ENCODE measurements at places on chromosomes 5 and 9.
A peak's percentile ranks its signal among the peaks of the same experiment; 100 is the strongest.

- no peak for DNase-seq
Measured at GRCh38 chr5:176653401-176654385, 6.4 kb downstream of the TSPAN17 start.

- DNase-seq, result peak; percentile 13
Measured at GRCh38 chr9:101566904-101567724, 27.7 kb downstream of the PPP3R2 start.

GRCh38 chr9:120571443-120572257, 8.3 kb downstream of the CDK5RAP2 start:
- DNase-seq, result no peak

- no peak for DNase-seq
Measured at GRCh38 chr5:90747693-90748092, 189.1 kb downstream of the ADGRV1 start.

- DNase-seq, result no peak
Measured at GRCh38 chr9:99980598-99980997, 74.1 kb downstream of the STX17 start.

DNA sequence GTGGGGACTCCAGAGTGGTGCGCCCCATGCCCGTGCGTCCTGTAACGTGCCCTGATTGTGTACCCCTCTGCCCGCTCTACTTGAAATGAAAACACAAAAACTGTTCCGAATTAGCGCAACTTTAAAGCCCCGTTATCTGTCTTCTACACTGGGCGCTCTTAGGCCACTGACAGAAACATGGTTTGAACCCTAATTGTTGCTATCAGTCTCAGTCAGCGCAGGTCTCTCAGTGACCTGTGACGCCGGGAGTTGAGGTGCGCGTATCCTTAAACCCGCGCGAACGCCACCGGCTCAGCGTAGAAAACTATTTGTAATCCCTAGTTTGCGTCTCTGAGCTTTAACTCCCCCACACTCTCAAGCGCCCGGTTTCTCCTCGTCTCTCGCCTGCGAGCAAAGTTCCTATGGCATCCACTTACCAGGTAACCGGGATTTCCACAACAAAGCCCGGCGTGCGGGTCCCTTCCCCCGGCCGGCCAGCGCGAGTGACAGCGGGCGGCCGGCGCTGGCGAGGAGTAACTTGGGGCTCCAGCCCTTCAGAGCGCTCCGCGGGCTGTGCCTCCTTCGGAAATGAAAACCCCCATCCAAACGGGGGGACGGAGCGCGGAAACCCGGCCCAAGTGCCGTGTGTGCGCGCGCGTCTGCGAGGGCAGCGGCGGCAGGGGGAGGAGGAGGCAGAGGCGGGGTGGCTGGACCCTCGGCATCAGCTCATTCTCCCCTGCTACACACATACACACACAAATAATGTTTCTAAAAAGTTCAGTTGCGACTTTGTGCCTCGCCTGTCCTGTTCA, 668 bp downstream of the GLIS3 start:
- DNase-seq, result peak; percentile 61

DNA sequence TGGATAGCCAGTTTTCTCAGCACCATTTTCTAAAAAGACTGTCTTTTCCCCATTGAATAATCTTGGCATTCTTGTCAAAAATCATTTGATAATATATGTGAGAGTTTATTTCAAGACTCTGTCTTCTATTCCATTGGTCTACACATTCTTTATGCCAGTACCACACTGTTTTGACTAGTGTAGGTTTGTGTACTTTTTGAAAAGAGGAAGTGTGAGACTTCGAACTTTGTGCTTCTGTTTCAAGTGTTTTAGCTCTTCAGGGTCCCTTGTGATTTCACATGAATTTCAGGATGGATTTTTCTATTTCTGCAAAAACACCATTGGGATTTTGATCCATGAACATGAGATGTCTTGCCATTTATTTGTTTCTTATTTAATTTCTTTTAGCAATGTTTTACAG, 78.5 kb upstream of the ALDH1A1 start:
- no peak for DNase-seq

GRCh38 chr9:129408535-129409215, 212.2 kb downstream of the C9orf50 start:
- no peak for DNase-seq

DNA sequence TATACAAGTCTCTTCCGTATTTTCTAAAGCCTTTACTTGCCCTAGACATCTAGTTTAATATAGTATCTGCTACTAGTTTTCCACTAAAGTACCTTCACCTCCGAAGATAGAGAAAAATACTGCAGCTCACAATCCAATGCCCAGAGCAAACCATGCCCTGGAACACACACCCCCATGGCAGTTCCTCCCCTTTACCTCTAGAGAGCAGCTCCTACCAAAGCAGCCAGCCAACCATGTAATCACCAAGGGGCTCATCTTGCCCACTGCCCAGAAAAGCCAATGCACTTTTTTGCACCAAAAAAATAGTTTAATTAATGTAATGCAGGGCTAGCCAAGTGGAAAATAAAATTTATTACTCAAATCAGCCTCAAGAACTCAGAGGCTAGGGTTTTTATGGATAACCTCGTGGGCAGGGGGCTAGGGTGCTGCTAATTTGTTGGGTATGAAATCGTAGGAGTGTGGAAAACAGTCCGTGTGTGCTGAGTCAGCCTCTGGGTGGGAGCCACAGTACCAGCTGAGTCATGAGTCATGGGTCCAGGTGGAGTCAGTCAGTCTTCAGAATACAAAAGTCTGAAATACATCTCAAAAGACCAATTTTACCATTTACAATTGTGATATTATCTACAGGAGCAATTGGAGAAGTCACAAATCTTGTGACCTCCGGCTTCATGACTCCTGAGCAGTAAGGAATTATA, 120.1 kb upstream of the ACO1 start:
- peak; percentile 21 for DNase-seq

DNA sequence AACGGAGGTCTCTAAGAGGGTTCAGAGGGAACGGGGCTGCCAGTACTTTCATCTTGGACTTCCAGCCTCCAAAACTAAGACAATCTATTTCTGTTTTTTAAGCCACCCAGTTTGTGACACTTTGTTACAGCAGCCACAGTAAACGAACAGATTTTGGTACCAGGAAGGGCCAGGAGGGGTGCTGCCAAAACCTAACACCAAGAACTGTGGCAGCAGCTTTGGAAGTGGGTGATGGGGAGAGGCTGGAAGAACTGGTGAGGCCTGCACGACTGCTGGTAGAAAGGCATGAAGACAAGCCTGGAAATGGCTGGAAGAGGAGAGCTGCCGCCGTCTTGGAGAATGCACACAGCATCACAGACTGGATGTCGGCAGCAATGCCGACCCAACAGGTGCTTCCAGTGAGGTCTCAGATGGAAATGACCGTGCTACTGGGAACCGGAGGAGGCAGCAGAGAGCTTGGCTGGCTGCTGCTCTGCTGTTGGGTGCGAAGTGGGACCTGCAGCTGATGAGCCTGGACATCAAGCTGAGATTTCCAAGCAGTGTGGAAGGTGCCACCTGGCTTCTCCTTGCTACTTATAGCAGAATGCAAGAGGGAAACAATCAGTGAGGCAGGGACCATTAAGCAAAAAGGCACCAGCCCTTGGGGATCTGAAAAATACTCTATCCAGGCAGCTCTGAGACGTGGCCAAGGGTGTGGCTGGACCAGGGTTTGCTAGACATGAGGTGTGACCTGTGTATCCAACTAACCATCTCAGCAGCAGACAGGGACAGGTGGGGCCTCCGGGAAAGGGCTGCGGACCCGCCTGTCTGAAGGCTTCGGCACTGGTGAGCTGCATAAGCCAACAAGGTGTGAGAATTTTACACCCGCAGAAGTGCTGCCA, 4.7 kb upstream of the TMEM210 start:
- peak; percentile 40 for DNase-seq

GRCh38 chr9:12651125-12651524, 42.1 kb upstream of the TYRP1 start:
- DNase-seq, result no peak

DNA sequence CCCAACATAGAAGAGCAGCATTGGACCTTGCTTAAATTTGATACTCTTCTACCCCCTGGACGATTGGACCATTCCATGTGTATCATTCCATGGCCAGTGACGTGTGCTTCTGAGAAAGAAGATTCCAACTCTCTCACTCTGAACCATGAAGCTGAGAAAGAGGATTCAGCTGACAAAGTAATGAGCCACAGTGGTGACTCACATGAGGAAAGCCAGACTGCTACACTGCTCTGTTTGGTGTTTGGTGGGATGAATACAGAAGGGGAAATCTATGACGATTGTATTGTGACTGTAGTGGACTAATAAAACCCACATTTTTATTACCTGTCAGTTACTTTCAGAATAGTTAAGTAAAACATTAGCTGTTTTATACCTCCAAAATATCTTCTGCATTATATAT, 7.5 kb downstream of the HSPA5 start:
- DNase-seq, result no peak

GRCh38 chr5:65828022-65828896, 98.1 kb upstream of the ERBIN start:
- DNase-seq, result no peak

GRCh38 chr5:60386436-60387050, 313.4 kb downstream of the DEPDC1B start:
- no peak for DNase-seq

DNA sequence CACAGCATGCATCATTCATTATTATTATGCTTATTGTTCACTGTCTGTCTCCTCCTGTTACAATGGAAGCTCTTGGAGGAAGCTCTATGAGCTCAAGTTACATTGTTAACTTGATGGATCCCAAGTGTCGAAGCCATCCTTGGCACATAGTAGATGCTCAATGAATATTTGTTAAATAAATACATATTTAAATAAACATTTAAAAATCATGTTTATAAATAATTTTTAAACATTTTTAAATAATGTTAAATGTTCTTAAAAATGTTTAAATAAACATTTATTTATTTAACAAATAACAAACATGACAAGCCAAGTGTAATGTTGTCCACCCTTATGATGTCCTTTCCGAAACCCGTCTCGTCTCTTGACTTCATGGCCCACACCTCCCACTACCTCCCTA, 69.5 kb downstream of the USP20 start:
- DNase-seq, result no peak

GRCh38 chr9:93591301-93592007, 15.1 kb downstream of the PHF2 start:
- DNase-seq, result no peak

GRCh38 chr5:41835645-41836044, 34.6 kb downstream of the OXCT1 start:
- DNase-seq, result peak; percentile 10

- no peak for DNase-seq
Measured at GRCh38 chr9:97057651-97058050, 18.7 kb upstream of the CTSV start.

GRCh38 chr9:17929506-17929905, 350.6 kb downstream of the SH3GL2 start:
- DNase-seq, result no peak
